ENCODE measurements at places on chromosomes 1 and 21.
A peak's percentile ranks its signal among the peaks of the same experiment; 100 is the strongest.

GRCh38 chr1:1441002-1441888 lies 5.8 kb downstream of the VWA1 start:
- peak; percentile 20 for DNase-seq

DNA sequence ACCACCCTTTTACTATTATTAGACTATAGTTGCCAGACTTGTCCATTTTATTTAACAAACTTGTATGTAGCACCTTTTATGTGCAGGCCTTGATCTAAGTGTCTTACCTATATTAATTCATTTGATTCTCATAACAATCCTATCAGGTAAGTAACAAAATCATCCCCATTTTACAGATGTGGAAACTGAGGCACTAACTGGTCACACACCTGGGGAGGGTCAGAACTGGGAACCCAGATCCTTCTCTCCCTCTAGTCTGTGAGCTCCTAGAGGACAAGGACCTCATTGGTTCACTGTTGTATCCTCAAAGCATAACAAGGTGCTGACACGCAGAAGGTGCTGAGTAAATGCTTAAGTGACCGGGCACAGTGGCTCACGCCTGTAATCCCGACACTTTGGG lies 14.9 kb downstream of the FBXO2 start:
- no peak for DNase-seq

GRCh38 chr1:155106862-155107261 lies 20.8 kb upstream of the EFNA1 start:
- no peak for DNase-seq

- DNase-seq, result no peak
Observed at GRCh38 chr1:75611014-75611413, at the start of gene SLC44A5. SLC44A5 (minus strand) TSS chr1:75611114; CDS start chr1:75541447, 69,667 bp downstream.

DNA sequence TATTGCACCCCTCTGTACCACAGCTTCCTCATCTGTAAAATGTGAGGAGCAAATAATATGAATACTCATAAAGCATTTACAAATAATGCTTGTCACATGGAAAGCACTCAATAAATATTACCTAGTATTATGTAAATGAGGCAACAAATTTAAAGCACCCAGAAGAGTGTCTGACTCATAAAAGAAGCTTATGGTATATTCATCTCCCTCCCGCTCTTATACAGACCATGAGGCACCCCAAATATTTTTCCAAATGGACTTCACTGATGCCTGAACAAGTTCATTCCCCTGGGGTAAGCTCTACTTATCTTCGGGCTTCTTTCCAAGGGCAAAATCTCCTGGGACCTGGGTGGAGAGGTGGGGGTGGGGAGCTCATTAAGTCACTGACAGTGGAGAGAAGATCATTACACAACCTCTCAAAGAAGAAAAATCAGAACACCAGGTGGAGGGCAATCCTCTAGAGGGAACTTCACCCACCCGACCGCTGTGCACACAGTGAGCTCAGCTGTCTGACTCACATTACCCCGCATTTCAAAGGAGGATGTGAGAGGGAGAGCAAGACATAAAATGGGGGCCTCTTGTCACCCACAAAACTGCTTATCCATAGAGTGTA lies 166.2 kb downstream of the ASTN1 start:
- DNase-seq, result no peak

- no peak for DNase-seq
Observed at GRCh38 chr1:143652187-143652586, 319.6 kb downstream of the FAM72C start.

DNA sequence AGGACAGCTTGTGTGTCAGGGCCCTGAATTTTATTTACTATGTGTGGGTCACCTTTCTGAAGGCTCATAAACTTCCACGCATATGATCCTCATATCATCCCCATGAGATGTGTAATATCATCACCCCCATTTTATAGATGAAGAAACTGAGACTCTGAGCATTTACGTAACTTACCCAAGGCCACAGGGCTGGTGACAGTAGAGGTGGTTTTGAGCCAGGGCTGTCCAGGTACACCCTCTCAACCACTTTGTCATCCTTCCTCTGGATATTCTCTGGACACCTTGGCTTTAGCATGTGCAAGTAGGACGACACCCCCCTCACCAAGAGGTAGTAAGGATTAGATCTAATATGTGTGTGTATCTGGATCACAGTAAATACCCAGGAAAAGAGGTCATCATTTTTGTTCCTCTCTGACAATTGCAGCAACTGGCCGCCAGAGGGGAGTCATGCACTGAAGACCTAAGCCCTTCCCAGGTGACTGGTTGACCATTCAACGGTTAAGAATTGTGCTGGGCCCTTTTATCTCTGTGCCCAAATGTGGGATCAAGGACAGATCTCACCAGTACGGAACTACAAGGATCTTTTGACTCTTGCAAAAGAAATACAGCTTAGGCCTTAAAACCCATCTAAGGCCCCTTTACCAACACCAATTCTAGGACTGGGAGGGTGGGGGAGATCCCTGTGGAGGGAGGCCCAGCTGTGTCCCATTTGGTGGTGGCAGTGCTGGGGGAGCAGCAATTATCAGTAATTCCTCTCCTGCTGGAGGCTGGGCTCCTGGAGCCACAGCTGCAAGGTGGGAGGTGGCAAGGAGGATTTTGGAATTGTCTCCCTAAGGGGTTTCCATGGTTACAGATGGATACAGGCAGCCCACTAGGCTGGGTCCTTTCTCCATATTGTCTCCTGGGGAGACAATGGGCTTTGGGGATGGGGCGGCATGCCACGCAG lies 13.7 kb upstream of the E2F2 start:
- peak; percentile 64 for DNase-seq

GRCh38 chr1:45026446-45026845 lies 14.4 kb downstream of the UROD start:
- DNase-seq, result no peak

- DNase-seq, result peak; percentile 43
Observed at GRCh38 chr1:62417351-62417999, 19.4 kb upstream of the USP1 start.

DNA sequence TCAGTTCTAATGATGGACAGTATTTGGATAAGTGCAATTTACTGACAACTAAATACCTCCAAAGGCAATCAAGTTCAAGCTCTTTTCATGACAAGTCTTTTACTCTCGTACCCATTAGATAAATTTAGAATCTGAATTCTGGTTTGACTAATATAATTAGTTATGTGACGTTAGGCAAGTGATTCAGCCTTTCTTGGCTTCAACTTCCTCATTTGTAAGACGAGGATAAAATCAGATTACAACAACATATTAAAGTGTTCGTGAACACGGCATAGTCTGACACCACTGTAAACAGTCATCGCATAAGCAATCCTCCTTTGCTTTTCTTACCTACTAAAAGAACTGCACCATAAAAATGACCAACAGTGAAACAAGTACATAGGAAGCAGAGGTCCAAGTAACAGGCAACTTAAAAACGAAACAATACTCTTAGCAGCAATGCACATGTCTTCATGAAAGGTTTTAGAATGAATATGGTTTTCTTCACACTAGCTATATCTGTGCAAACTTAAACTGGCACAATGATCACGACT lies 25.7 kb downstream of the COA6 start:
- DNase-seq, result peak; percentile 74

- DNase-seq, result no peak
Observed at GRCh38 chr1:221778535-221779142, 36.8 kb upstream of the DUSP10 start.

DNA sequence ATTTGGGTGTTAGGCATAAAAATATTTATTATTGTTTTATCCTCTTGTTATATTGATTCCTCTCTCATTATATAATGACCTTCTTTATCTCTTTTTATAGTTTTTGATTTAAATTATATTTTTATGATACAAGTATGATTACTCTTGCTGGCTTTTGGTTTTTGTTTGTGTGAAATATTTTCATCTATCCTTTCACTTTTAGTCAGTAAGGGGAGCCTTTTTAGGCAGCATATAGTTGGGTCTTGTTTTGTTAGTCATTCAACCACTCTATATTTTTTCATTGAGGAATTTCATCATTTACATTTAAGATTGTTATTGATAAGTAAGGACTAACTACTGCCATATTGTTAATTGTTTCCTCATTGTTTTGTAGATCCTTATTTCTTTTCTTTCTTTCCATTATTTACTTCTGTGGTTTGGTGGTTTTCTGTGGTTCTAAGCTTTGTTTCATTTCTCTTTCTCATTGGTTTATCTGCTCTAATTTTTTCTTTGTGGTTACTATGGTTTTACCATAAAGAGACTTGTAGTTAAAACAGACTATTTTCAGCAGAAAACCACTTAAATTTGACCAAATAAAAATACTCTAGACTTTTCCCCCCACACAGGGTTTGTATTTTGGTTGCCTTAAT lies 593.1 kb downstream of the NUF2 start:
- no peak for DNase-seq

- DNase-seq, result no peak
Observed at GRCh38 chr21:44831227-44831860, 13.5 kb upstream of the SUMO3 start.

DNA sequence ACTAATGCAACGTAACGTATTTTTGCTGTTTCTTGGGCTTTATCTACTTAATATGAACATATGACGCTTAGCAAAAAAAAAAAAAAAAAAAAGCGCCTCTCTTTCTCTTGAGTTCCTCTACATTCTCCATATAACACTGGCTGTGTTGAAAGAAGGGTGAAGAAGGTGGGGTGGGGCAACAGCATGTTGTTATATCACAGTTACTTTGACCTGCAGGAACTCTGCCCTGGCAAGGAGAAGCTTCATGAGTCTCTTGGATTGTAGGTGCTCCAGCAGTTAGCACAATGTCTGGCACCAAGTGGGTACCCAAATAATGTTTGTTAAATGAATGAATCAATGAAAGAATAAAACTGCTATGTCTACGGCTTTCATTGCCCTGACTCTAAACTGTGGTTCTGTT lies 162.6 kb downstream of the ATG4C start:
- no peak for DNase-seq

GRCh38 chr1:206427291-206427690 lies 43.0 kb upstream of the IKBKE start:
- DNase-seq, result no peak

GRCh38 chr21:18493422-18493821 lies 89.8 kb upstream of the TMPRSS15 start:
- peak; percentile 89 for DNase-seq

DNA sequence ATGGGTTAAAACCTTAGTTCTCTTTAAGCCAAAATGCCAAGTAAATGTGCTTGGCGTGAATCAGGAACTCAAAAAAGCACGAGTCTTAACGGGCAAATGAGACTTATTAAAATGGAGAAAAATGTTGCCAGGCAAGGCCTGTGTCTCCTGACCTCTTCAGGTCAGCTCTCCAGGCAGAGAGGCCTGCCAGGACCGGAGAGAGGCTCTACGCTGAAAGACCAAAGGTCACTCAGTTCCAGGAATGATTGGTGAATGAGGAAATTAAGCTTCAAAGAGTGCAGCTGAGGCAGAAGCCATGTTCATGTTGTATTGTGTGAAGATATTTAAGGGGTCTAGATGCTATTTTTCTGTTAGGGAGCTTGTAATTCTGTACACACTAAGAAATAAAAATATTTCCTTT lies 66.6 kb downstream of the SPAG17 start:
- DNase-seq, result no peak

GRCh38 chr1:166174108-166174507 lies 7.3 kb upstream of the FAM78B start:
- peak; percentile 50 for DNase-seq

DNA sequence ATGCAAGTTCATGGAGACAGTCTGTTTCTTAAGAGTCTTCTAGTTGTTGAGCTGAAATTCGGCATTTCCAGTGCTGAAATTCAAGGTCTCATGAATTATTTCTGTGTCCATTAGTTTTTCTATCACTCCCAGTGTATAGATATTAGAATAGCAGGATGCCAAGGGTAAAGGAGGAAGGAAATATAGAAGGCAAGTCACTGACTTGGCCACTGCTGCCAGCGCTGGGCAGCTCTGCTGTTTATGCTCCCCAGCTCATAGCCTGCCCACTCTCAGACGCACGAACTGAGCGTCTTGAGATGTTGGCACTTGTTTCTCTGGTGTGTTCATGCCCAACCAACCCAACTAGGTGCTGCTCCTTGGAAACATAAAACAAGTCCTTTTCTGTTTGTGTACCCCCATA lies 110.1 kb downstream of the SLC45A1 start:
- DNase-seq, result no peak

GRCh38 chr1:30422251-30422650 lies 301.1 kb downstream of the MATN1 start:
- no peak for DNase-seq

DNA sequence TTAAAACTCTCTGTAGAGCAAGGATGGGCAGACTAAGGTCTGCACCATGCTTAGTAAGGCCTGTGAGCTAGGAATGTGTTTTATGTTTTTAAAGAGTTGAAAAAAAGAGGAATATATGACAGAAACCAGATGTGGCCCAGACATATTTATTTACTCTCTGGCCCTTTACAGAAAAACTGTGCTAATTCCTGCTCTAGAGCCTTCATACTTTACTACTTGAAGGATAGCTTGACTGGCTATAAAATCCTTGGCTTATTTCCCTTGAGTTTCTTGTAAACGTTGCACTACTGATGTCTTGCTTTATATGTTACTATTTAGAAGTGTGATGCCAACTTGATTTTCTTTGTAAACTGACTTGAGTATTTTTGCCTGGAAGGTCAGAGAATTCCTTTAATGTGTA lies 33.5 kb downstream of the CTBS start:
- DNase-seq, result peak; percentile 14

- no peak for DNase-seq
Observed at GRCh38 chr1:22935433-22935832, 37.2 kb downstream of the LACTBL1 start.

DNA sequence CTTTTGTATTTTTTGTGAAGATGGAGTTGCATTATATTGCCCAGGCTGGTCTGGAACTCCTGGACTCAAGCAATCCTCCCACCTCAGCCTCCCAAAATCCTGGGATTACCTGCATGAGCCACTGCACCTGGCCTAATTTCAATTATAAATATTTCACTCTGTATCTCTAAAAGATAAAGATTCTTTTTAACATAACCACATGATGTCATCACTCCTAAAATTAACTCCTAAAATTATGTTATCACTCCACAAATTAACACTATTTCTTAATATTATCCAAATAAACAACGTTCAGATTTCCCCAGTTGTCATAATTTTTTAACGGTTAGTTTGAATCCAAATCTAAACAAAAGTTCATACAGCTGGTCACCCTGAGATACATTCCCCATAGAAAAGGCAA lies 43.0 kb downstream of the DESI2 start:
- no peak for DNase-seq

- DNase-seq, result no peak
Observed at GRCh38 chr1:78263946-78264345, 218.2 kb downstream of the GIPC2 start.

- peak; percentile 38 for DNase-seq
Observed at GRCh38 chr1:3366126-3367051, 88.1 kb upstream of the ARHGEF16 start.

All from fibroblast of lung (primary cell).